BE2C (cell line): ENCODE measurements at places on chromosomes 2 and 18.

GRCh38 chr2:209600341-209601171 is 171.1 kb upstream of the UNC80 start:
- peak; percentile 83 for DNase-seq

DNA sequence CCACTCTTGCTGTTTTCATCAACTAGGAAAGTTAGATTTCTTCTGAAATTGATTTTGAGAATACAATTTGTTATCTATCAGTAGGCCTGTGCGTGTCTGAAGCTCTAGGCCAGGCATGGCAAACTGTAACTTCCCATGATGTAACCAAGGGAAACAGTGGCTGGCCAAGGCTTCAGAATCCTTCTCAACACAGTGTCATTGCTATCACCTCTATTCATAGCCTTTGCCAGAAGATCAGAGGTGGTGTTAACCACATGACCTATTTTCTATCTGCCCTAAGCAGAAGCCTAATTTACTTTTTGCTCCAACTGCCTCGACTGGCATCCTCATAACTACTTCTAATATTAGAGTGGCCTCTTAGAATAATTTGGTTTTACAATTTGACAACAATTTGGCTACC is 2.5 kb downstream of the ITGB6 start:
- no peak for DNase-seq

DNA sequence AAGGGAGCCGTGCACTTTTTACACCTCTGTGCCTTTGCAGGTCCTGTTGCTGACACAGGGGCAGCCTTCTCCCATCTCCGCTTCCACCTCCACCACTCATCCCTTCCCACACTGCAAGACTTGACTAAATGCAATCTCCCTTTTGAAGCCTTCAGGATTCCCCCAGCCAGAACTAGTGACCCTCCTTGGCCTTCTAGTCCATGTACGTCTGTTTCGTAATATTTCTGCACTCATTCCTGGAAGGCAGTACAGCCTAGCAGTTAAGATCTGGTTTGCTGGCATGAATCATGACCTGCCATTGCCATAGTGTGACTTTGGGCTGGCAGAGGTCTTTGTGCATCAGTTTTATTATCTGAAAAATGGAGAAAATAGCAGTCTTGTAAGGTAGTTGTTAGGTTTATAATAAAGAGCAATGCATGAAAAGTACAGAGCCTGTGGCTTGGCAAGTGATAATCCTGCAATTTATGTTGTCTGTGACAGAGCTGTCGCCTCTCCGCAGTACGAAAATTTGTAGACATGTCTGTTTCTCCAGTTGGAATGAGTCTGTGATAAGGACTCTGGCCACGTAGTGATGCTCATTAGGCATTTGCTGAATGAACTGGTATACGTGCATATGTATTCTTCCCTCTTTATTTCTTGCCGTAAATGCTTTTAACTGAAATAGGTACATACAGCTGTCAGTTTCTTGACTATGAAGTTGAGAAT is 36.7 kb downstream of the NCK2 start:
- DNase-seq = no peak

- no peak for DNase-seq
These were observed 13.0 kb upstream of the ARHGAP25 start for GRCh38 chr2:68721482-68722101.

- DNase-seq = no peak
These were observed 207.3 kb upstream of the PXDN start for GRCh38 chr2:1951586-1951985.

DNA sequence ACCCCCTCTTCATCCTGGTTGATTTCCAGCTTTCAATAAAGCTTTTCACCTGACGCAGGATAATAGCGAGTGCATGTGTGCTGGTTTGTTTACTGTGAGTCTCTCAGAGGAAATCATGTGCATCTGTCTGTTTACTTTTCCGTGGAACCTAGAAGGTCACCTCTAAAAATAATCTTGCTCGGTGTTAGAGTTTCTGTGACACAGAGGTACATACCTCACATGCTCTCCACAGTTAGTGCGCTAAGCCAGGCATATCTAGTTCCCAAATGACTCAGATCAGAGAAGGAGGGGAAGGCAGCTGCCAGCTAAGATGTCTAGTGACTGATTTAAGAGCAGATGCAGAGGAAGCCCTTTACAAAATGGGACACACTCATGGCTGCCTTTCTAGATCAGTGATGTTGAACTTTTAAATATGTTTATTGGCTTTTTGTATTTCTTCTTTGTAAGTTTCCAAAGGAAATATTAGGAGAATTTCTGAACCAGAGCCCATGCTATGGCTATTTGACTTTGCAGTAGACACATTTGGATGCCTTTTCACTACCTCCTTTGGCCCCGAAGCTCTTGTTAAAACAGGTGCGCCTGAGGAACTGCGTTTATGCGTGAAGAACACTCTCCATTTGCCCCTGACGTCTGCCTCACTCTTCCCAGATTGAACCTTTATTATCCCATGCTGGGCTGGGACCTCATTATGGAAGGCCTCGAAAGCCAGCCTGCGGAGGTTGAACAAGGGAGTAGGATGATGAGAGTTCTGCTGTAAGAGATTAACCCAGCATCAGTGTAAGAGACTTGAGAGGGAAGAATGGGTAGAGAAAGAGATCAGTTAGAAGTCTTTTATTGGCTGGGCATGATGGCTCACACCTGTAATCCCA is 145.6 kb downstream of the FAM161A start:
- no peak for DNase-seq

DNA sequence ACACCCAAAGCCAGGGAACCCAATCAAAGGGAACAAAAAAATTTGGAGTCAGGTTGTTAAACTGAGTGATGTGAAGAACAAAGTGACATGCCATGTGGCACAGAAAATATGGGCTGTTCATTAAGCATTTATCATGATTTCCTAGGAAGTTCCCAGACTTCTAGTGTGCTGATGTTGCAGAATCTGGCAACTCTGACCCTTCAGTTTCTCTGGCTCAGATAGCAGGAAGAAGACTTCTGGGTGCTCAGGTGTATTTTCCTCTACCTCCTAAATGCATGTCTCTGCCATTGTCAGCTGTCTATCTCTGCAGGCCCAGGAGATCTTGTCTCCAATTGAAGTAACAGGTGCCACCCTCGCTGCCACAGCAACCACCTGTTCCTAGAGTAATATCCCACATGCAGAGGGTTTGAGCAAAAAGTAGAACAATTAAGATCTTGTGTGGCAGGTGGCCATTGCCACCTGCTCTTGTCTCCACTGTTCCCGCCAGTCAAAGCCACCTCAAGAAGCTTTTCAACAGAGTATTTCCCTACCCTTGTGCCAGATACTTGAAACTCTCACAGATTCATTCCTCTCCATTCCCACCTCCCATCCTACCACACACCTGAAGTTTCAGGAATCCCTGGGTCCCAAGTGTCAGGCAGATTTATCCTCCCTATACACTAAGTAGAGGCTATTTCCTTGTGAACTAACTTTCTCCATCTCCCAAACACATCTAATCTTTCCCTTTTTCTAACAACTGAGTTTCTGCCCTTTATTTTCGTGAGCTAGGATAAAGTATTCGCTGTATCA is 533.7 kb upstream of the CHAC2 start:
- DNase-seq = no peak

DNA sequence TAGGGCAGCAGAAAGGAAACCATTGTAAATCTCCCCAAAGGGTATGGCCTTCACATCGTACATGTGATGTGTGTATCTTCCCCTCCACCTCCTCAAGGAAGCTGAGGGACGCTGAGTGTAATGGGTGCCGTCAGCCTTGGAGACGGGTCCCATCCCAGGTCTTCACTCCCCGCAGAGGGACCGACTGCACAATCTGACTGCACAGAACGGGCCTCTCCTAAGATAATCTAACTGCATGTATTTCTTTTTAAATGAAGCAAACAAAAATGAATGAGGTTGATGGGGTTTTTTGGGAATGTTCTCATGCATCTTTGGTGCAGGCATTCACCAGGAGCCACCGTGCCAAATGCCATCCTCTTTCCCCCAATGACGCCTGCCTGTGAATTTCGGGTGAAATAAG is 94.1 kb upstream of the PXDN start:
- DNase-seq = no peak
